HCT116 (cell line): ENCODE measurements at places on chromosomes 16 and 17. TPM values are rescaled to one million over a fixed set of nuclear protein-coding genes. Genes with fewer than 3 reads are reported as not detected.

- DNase-seq = no peak
These were observed 19.8 kb upstream of the TIMP2 start for GRCh38 chr17:78944956-78945355.

DNA sequence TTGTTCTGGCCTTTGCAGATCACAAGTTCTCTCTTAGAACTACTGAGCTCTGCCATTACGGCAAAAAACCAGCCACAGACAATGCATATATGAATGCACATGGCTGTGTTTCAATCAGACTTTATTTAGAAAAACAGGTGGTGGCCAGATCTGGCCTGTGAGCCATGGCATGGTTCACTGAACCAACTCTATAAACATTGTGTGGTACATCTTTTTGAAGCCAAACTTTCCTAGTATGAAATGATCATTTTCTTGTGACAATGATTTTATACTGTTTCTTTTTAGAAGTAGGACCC, 65.9 kb upstream of the AMZ2 start:
- no peak for DNase-seq

GRCh38 chr16:88325087-88325750, 57.5 kb upstream of the ZNF469 start:
- DNase-seq = no peak

- DNase-seq = no peak
These were observed 32.7 kb downstream of the ITGB3 start for GRCh38 chr17:47286198-47286914.

- DNase-seq = no peak
These were observed 27.4 kb upstream of the PHB1 start for GRCh38 chr17:49442041-49442440.

GRCh38 chr17:68200689-68201417, 47.0 kb upstream of the AMZ2 start:
- peak; percentile 58 for DNase-seq

The USP43 gene
- 8.0 TPM for total RNA-seq

The CCL23 gene
- total RNA-seq = not detected

The STX1B gene
- 1.6 TPM for total RNA-seq

The CHST4 gene
- 0.59 TPM for total RNA-seq

The FBXO39 gene
- not detected for total RNA-seq

The CYGB gene
- 0.66 TPM for total RNA-seq
